ENCODE measurements at places on chromosomes 2 and 18.

- no peak overlapping the region for H3K27ac ChIP-seq
- no peak overlapping the region for H3K4me3 ChIP-seq
- DNase-seq, result no peak
- H3K27me3 ChIP-seq, result no peaks in the 10 kb centered on the region
- H3K4me1 ChIP-seq, result no peaks in the 10 kb centered on the region
Measured at GRCh38 chr18:41464278-41464677, 490.8 kb upstream of the PIK3C3 start.

- H3K27me3 ChIP-seq, result no peaks in the 10 kb centered on the region
- no peak overlapping the region for H3K27ac ChIP-seq
- DNase-seq, result no peak
- H3K36me3 ChIP-seq, result no peaks in the 10 kb centered on the region
Measured at GRCh38 chr2:228629251-228629650, 447.8 kb upstream of the SPHKAP start.

- DNase-seq, result peak; percentile 44
- peaks cover 11% of the 10 kb centered on the region for H3K36me3 ChIP-seq
- peak overlapping the region; percentile 22 for H3K27ac ChIP-seq
- peaks cover 45% of the 10 kb centered on the region for H3K4me1 ChIP-seq
- H3K27me3 ChIP-seq, result peaks cover 39% of the 10 kb centered on the region
Measured at GRCh38 chr2:205680067-205680466, 2.2 kb upstream of the NRP2 start.

DNA sequence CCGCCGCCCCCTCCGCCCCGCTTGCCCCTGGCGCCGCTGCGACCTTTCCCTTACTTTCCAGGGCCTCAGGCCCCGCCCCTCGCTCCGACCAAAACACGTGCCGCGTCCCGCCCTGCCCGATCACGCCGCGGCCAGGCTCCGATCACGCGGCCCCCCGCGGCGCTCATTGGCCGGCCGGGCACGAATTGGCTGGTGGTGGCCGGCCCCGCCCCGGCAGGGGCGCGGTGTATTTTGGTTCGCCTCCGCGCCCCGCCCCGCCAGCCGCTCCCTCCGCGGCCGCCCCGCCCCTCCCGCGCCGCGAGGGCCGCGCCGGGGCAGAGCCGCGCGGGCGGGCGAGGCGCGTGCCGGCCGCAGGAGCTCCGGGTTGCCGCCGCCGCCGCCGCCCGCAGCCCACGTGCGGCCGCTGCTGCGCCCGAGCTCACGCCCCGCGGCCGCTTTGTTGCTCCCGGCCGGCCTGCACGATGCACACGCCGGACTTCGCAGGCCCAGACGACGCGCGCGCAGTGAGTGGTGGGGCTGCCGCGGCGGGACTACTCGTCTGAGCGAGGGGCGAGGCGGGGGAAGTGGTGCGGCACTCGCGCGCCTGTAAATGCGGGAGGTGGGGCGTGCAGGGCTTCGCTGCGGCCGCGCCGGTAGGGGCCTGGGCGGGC lies at the start of gene KLF11:
Gene KLF11, plus strand, starts transcription at position 295 of the 650 bp plus-strand sequence. Its CDS starts 167 bp downstream, at position 462.
- peaks cover 14% of the 10 kb centered on the region for H3K4me1 ChIP-seq
- H3K4me3 ChIP-seq, result peak within 1 kb of the TSS; percentile 81
- H3K27me3 ChIP-seq, result peaks cover 22% of the 10 kb centered on the region
- H3K36me3 ChIP-seq, result peaks cover 7% of the 10 kb centered on the region
- peak; percentile 81 for DNase-seq
- peak within 1 kb of the TSS; percentile 87 for H3K27ac ChIP-seq

DNA sequence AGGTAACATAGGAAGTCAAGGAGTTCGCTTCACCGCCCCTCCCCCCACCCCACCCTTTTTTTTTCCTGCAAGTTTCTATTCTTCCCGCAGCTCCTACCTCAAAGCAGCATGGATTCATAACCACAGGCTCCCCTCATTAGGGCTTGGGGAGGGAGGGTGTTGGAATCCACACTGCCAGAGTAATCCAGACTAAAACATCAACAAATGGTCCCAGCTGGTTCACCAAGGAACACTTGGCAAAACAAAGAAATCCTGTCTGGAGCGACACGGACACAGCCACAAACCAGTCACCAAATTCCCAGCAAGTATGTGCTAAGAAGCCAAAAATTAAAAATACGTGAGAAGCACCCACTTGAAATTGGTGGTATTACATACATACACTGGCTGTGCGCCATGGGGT lies 106.9 kb upstream of the PPP1CB start:
- no peaks in the 10 kb centered on the region for H3K27me3 ChIP-seq
- H3K4me1 ChIP-seq, result peaks cover 26% of the 10 kb centered on the region
- H3K27ac ChIP-seq, result no peak overlapping the region
- H3K36me3 ChIP-seq, result no peaks in the 10 kb centered on the region
- DNase-seq, result no peak

DNA sequence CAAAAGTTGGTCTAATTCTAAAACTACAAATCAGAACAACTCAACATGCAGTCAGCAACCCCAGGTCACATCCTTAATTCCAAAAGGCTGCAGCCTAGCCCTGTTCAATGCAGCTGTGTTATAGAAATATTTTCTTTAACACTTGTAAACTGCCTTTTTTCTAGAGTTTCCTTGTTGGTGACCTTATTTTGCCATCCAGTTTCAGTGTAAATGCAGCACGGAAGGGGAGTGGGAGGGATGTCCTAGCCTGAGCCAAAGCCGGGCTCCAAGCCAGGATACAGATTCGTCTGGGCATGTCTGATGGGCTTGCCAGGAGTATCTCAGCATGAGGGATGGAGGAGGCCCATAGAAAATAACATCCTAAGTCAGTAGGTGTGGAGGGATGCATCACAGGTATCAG lies 17.7 kb upstream of the SP3 start:
- no peak overlapping the region for H3K27ac ChIP-seq
- no peak for DNase-seq
- H3K27me3 ChIP-seq, result no peaks in the 10 kb centered on the region
- H3K4me3 ChIP-seq, result no peak overlapping the region
- H3K4me1 ChIP-seq, result peaks cover 30% of the 10 kb centered on the region
